Astrocyte (in vitro differentiated cells and primary cell): ENCODE measurements at places on chromosomes 1 and 21. TPM values are rescaled to one million over a fixed set of nuclear protein-coding genes. Genes with fewer than 3 reads are reported as not detected.
A peak's percentile ranks its signal among the peaks of the same experiment; 100 is the strongest.

DNA sequence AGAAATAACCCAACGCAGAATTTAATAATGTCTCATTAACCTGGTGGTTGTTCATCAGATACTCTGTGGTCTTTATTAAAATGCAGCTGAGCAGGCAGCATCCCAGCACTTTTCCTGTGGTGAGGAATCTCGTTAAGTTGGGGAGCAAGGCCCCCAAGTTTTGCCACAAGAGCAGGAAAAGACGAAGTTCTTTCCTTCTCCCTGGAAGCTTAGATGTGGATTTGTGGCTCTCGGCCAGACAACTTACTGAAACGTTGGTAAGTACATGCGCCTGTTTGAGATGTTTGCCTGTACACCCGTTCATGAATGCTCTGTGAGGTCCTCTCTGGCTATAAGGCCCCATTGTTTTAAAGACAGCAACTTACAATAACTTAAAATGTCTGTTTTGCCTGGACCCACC, 34.3 kb upstream of the PDE9A start:
- no peak overlapping the region for H3K4me3 ChIP-seq
- H3K27ac ChIP-seq = no peak overlapping the region
- H3K36me3 ChIP-seq = no peaks in the 10 kb centered on the region

DNA sequence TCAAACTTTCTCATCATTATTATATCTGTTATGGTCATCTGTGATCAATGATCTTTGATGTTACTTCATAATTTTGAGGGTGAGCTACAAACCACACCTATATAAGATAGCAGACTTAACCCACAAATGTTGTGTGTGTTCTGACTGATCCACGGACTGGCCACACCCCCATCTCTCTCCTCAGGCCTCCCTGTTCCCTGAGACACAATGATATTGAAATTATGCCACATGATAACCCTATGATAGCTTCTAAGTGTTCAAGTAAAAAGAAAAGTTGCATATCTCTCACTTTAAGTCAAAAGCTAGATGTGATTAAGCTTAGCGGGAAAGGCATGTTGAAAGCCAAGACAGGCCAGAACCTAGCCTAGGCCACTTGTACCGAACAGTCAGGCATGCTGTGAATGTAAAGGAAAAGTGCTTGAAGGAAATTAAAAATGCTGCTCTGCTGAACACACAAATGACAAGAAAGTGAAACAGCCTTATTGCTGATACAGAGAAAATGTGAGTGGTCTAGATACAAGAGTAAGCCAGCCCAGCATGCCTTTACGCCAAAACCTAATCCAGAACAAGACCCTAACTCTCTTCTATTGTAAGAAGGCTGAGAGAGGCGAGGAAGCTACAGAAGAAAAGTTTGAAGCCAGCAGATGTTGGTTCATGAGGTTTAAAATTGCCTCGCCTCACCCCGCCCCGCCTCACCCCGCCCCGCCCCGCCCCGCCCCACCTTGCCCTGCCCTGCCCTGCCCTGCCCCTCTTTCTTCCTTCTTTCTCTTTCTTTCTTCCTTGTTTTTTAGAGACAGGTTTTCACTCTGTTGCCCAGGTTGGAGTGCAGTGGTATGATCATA, 16.5 kb downstream of the CTSS start:
- no peak for DNase-seq
- H3K4me1 ChIP-seq = no peaks in the 10 kb centered on the region
- no peak overlapping the region for H3K4me3 ChIP-seq
- no peaks in the 10 kb centered on the region for H3K36me3 ChIP-seq
- H3K27ac ChIP-seq = no peak overlapping the region

- DNase-seq = peak; percentile 78
- peak overlapping the region; percentile 59 for H3K4me3 ChIP-seq
- H3K4me1 ChIP-seq = peaks cover 37% of the 10 kb centered on the region
- H3K36me3 ChIP-seq = no peaks in the 10 kb centered on the region
- peak overlapping the region; percentile 83 for H3K27ac ChIP-seq
Observed at GRCh38 chr1:159854693-159855192, 7.7 kb downstream of the VSIG8 start.

GRCh38 chr1:9295884-9296283, 3.2 kb downstream of the SPSB1 start:
- H3K4me1 ChIP-seq = peaks cover 38% of the 10 kb centered on the region
- no peaks in the 10 kb centered on the region for H3K27me3 ChIP-seq
- no peak overlapping the region for H3K27ac ChIP-seq
- H3K36me3 ChIP-seq = peaks cover 3% of the 10 kb centered on the region
- DNase-seq = no peak
- no peak overlapping the region for H3K4me3 ChIP-seq

GRCh38 chr1:174789399-174789798, 210.3 kb upstream of the CACYBP start:
- H3K4me1 ChIP-seq = peaks cover 10% of the 10 kb centered on the region
- H3K27ac ChIP-seq = peak overlapping the region; percentile 90
- peak overlapping the region; percentile 4 for H3K4me3 ChIP-seq

- no peak overlapping the region for H3K27ac ChIP-seq
- no peaks in the 10 kb centered on the region for H3K4me1 ChIP-seq
- DNase-seq = peak; percentile 16
- no peaks in the 10 kb centered on the region for H3K27me3 ChIP-seq
- H3K36me3 ChIP-seq = no peaks in the 10 kb centered on the region
- no peak overlapping the region for H3K4me3 ChIP-seq
Observed at GRCh38 chr1:232192781-232193450, 437.0 kb downstream of the SIPA1L2 start.

- H3K36me3 ChIP-seq = no peaks in the 10 kb centered on the region
- no peak overlapping the region for H3K4me3 ChIP-seq
- no peak for DNase-seq
- H3K27ac ChIP-seq = no peak overlapping the region
Observed at GRCh38 chr1:165844114-165844798, 16.8 kb downstream of the UCK2 start.

GRCh38 chr1:160459056-160459455, 58.7 kb downstream of the VANGL2 start:
- no peaks in the 10 kb centered on the region for H3K36me3 ChIP-seq
- H3K4me1 ChIP-seq = no peaks in the 10 kb centered on the region
- H3K27me3 ChIP-seq = no peaks in the 10 kb centered on the region
- no peak overlapping the region for H3K27ac ChIP-seq
- no peak overlapping the region for H3K4me3 ChIP-seq
- DNase-seq = no peak

DNA sequence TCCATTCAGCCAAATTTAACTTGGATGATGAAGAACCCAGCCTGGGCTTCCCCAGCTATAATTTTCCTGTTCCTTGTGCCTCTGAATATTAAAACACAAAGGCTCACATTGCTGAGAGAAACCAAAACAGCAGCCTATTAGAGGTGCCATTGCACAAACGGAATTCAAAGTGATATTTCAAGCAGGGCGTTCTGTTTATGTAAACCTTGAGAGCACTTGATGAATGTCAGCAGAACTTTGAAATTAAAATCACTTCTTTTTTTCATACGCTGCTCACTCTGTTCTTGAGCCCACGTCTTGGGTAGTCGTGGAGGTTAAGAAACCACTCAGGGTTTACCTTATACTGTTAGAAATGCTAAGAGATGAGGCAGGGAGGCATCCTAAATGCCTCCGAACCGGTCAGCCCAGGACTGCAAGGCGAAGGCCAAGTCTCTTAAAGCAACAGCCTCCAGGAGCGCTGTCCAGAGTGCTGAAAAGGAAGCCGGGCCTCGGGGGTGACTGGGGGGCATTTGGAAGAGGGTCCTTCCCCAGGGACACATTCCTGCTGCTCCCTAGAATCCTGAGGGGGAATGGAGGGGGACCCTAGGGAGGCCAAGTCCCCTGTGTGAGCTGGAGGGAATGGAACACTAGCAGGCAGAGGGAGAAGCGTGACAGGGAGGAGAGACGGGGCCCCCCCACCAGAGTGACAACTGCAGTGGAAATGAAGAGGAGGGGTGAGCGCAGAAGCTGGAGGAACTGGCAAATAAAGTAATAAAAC, 154.8 kb upstream of the VAMP3 start:
- peak; percentile 10 for DNase-seq
- H3K27me3 ChIP-seq = peaks cover 2% of the 10 kb centered on the region
- H3K4me3 ChIP-seq = no peak overlapping the region

- H3K27me3 ChIP-seq = no peaks in the 10 kb centered on the region
- peaks cover 6% of the 10 kb centered on the region for H3K4me1 ChIP-seq
- no peak overlapping the region for H3K27ac ChIP-seq
- no peaks in the 10 kb centered on the region for H3K36me3 ChIP-seq
Observed at GRCh38 chr1:91024481-91025119, 2.8 kb upstream of the ZNF644 start.

- H3K27me3 ChIP-seq = peaks cover 12% of the 10 kb centered on the region
- no peak overlapping the region for H3K4me3 ChIP-seq
- H3K4me1 ChIP-seq = no peaks in the 10 kb centered on the region
- no peak for DNase-seq
- H3K27ac ChIP-seq = no peak overlapping the region
Observed at GRCh38 chr21:42786884-42787283, 92.5 kb downstream of the WDR4 start.

The LGR6 gene
- 0.27 and 0.48 TPM in 2 replicates for total RNA-seq

The MRAP gene
- not detected in 2 replicates for total RNA-seq

The CLEC20A gene
- not detected in 2 replicates for total RNA-seq

The SAMD13 gene
- 0.93 and 1.3 TPM in 2 replicates for total RNA-seq
